ENCODE measurements at places on chromosomes 5 and 9. TPM values are rescaled to one million over a fixed set of nuclear protein-coding genes. Genes with fewer than 3 reads are reported as not detected.

DNA sequence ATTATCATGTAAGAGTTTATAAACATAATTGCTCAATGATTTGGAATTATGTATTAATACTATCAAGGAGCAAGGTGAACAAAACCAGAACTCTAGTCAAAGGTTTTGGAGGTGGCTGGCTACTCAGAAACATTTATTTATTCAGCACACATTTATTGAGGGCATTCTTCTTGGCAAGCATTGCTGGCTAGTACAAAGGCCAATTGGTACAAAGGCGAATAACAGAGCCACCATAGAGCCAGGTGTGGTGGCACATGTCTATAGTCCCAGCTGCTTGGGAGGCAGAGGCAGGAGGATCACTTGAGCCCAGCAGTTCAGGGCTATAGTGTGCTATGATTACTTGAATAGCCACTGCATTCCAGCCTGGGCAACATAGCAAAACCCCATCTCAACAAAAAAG, 242.1 kb downstream of the CWC27 start:
- peaks cover 8% of the 10 kb centered on the region for H3K36me3 ChIP-seq
- no peaks in the 10 kb centered on the region for H3K4me1 ChIP-seq
- no peaks in the 10 kb centered on the region for H3K27me3 ChIP-seq
- peak overlapping the region; percentile 45 for H3K27ac ChIP-seq

The GPX8 gene
- total RNA-seq = not detected

GRCh38 chr9:137837345-137838278, 40.0 kb upstream of the CACNA1B start:
- H3K4me3 ChIP-seq = no peak overlapping the region
- H3K36me3 ChIP-seq = peaks cover 9% of the 10 kb centered on the region
- DNase-seq = no peak
- no peaks in the 10 kb centered on the region for H3K27me3 ChIP-seq
- no peaks in the 10 kb centered on the region for H3K4me1 ChIP-seq

The HSPB3 gene
- not detected for total RNA-seq

DNA sequence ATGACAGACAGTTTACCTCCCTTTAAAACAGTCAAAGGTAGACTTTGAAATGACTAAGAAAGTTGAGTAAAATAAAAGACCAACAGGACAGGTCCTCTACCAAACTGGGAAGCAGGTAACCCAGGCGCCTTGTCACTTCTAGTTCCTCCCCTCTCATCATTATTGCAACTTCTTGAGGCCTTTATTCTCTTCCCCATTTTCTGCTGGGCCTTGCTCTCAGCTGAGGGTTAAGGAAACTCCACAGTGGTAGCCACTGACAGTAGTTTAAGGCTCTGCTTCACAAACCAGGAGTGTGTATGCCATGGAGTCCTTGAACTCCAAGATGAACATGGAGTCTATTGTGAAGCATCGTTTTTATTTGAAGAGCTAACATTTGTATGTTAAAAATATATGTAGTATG, 36.9 kb upstream of the TCERG1 start:
- H3K4me3 ChIP-seq = no peak overlapping the region
- H3K36me3 ChIP-seq = no peaks in the 10 kb centered on the region
- no peaks in the 10 kb centered on the region for H3K4me1 ChIP-seq
- no peak for DNase-seq
- H3K27ac ChIP-seq = no peak overlapping the region

DNA sequence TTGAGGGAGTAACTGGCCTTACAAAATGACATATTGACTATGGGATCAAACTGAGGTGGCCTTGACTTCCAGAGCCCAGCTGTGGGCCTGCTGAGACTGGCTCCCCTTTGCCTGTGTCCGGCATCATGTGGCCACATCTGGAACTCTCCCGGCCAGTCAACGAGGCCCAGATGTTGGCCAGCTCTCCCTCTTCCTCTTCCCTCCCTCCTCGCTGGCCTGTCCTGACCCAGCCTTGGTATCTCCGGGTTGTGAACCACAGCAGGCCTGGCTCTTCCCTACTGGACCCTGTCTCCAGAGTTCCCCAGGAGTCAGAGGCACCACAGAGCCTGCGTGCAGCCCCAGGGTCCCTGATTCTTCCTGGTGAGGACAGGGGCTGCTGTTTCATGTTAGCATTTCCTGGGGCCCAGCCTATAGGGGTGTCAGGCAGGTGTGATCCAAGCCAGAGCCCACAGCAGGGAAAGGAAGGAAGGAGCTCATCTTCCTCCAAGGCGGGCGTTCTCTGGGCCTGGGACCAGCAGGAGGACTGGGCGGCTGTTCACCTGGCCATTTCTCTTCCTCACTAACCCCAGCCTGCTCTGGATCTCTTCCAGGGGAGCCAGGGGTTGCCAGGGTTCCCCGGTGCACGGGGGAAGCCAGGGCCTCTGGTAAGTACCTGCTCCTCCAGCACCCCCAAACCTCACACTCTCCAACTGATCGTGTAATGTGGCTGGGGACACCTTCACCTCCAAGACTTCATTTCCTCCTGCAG, 81.2 kb downstream of the COL27A1 start:
- no peak overlapping the region for H3K4me3 ChIP-seq
- H3K4me1 ChIP-seq = no peaks in the 10 kb centered on the region
- DNase-seq = no peak
- H3K36me3 ChIP-seq = no peaks in the 10 kb centered on the region

The GRHPR gene
- total RNA-seq = 58.7 TPM

DNA sequence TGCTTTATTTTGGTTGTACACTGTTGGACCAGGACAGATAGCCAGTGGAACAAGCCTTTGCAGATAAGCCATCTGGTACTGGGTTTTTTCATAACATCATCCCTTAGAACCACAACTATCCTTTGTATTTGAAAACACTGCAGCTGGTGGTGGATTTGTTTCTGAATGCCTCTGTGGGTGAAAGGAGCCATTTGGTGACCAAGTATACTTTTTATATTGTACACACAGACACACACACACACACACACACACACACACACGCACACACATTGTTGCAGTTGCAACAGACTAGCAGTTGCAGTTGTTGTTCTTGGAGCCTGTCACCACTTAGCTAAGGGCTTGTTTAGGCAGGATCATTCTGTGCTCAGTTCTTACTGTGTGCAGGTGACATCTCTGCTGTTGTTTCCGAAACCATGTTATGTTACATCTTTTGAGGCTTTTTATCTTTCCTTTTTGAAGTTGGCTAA, 22.9 kb upstream of the CAVIN4 start:
- no peaks in the 10 kb centered on the region for H3K27me3 ChIP-seq
- no peak for DNase-seq
- no peak overlapping the region for H3K27ac ChIP-seq
- H3K4me1 ChIP-seq = no peaks in the 10 kb centered on the region
- no peak overlapping the region for H3K4me3 ChIP-seq

DNA sequence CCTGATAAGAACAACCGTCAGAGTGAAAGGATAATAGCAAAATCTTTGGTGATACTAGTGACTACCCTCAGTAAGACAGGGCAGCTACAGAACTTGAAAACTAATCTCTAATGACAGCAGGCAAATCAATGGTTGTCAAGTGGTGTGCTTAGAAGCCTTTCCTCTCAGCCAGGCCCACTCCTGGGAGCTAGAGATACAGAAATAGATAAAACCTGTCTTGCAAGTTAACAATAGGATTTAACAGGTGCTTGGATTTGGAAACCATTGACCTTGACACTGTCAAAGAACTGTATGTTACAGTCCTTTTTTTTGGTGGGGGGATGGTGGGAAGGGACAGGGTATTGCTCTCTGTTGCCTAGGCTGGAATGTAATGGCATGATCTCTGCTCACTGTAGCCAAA, 118.6 kb downstream of the BASP1 start:
- no peaks in the 10 kb centered on the region for H3K4me1 ChIP-seq
- DNase-seq = no peak
- no peaks in the 10 kb centered on the region for H3K36me3 ChIP-seq

The PCDHB15 gene
- not detected for total RNA-seq

The AUH gene
- 30.1 TPM for total RNA-seq

The SPINK6 gene
- not detected for total RNA-seq

DNA sequence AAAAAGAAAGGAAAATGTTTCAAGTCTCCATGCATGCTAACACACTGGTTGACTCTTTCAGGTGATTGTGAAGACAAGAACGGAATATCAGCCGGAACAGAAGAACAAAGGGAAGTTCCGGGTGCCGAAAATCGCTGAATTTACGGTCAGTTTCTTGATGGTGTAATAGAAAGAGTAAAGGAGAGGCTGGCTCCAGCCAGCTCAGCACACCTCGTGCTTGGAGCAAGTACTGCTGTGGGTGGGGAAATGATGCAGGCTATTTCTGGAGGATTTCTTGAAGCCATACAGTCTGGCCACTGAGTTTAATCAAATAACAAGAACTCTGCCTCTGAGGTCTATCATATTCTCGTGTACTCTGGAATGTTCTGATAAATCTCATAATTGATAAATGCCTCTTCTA, 18.7 kb downstream of the NSG2 start:
- no peaks in the 10 kb centered on the region for H3K4me1 ChIP-seq
- H3K36me3 ChIP-seq = no peaks in the 10 kb centered on the region
- H3K27ac ChIP-seq = no peak overlapping the region
- H3K4me3 ChIP-seq = no peak overlapping the region
- no peak for DNase-seq

DNA sequence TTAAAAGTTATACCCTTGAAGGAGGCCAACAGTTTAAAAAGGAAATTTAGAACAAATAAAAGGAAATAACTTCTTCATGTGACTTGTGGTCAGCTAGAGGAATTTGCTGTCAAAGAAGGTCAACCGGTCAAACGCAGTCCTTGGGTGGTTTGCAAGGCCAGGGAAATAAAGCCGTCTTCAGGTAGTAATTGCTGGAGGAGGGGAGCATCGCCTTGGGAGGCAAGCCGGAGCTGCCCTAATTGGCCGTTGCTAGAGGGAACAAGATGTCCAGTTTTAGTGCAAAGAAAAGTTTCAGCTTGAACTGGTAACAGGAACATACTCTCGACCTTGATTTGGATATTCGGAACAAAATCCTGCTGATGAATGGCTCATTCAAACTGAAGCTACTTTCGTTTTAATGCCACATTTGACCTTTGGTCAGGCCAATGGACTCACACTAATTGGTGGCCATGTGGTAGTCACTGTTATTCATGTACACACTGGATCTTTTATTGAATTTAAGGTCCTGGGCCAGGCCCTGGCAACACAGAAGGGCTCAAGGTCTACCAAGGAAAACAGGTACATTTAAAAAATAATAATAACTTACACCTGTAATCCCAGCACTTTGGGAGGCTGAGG, 47.0 kb upstream of the MYO10 start:
- H3K4me1 ChIP-seq = no peaks in the 10 kb centered on the region
- no peak overlapping the region for H3K4me3 ChIP-seq
- H3K36me3 ChIP-seq = no peaks in the 10 kb centered on the region
- no peaks in the 10 kb centered on the region for H3K27me3 ChIP-seq

The SNCAIP gene
- not detected for total RNA-seq

The TIGD6 gene
- total RNA-seq = 6.3 TPM

DNA sequence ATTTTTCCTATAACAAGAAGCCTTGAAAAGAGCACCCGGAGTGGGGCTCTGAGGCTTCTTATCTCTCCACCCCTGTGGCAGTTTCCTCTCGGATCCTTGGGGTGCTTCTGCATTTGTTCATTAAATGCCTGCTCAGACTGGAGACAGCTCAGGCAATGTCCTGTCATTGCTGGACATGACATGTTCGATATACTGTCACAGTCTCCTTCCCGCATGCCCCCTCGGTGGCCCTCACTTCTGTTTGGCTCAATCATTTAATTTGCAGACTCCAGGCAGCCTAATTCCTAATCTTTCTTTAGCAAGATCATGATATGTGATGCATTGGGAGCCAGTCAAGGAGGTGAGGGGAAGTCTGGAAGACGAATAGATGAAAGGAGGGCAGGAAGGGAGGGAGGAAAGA, 37.5 kb upstream of the CPEB4 start:
- peaks cover 2% of the 10 kb centered on the region for H3K4me1 ChIP-seq
- H3K4me3 ChIP-seq = no peak overlapping the region
- peaks cover 4% of the 10 kb centered on the region for H3K27me3 ChIP-seq
- H3K36me3 ChIP-seq = peaks cover 6% of the 10 kb centered on the region
- H3K27ac ChIP-seq = no peak overlapping the region

DNA sequence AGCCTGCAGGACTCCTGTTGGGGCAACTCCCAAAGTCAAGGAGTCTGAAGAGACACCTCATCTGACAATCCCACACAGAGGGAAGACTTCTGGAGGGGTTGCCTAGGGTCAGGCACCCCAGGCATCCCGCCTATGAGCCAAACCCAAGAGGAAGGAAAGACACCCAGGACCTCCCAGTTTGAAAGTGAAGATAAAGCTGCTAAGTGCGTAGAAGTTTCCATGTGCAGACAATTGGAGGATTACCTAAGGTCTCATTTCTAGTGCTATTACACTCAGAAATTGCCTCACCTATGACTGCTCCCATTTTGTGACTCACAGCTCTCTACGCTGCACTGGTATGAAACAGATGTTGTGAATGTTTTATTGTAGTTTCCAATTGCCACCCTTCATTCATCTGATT, 322.9 kb downstream of the SLIT3 start:
- DNase-seq = no peak
- no peaks in the 10 kb centered on the region for H3K4me1 ChIP-seq
- H3K36me3 ChIP-seq = no peaks in the 10 kb centered on the region
- no peak overlapping the region for H3K4me3 ChIP-seq
- H3K27me3 ChIP-seq = peaks cover 24% of the 10 kb centered on the region
- no peak overlapping the region for H3K27ac ChIP-seq

DNA sequence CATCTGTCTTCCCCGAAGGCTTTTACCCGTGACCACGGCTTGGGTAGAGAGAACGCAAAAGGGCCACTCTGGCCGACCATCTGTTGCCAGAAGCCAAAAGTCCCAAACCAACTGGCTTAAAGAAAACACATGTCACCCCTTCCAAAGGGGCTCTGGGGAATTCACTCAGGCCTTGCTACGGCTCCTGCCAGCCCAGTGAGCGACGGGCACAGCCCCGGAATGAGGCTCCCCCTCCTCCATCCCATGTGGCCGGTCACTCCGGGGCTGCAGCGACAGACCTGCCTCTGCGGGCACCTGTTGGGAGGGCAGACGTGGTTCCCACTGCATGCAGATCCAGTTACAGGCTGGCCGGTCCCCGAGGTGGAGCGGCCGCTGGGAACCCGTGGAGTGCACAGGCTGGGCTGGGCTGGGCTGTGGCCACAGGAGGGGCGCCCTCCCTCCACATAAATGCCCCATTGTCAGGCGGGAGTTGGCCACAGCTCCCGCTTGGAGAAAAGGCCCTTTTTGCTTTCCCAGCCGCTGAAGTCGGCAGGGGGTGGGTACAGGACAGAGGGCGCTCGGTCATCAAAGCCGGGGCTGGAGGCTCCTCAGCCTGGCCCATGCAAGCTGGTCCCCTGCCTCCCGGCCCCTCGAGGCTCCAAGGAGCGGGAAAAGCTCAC, 19.9 kb downstream of the NOTCH1 start:
- no peak for DNase-seq
- H3K4me3 ChIP-seq = no peak overlapping the region
- peaks cover 7% of the 10 kb centered on the region for H3K36me3 ChIP-seq
- H3K27ac ChIP-seq = peak overlapping the region; percentile 20
- peaks cover 10% of the 10 kb centered on the region for H3K4me1 ChIP-seq

The ALDOB gene
- total RNA-seq = not detected

All from naive thymus-derived CD8-positive, alpha-beta T cell (primary cell).